ENCODE measurements at places on chromosomes 7 and 10.

GRCh38 chr10:49311555-49312236, 12.7 kb downstream of the C10orf71 start:
- DNase-seq, result no peak

- DNase-seq, result no peak
These were observed 25.3 kb downstream of the DNMBP start for GRCh38 chr10:99984211-99985034.

- no peak for DNase-seq
These were observed 23.4 kb downstream of the EBF3 start for GRCh38 chr10:129940617-129941198.

- DNase-seq, result no peak
These were observed 30.5 kb downstream of the CDH23 start for GRCh38 chr10:71427246-71427645.

- DNase-seq, result no peak
These were observed 14.2 kb upstream of the SYPL1 start for GRCh38 chr7:106126170-106126938.

- DNase-seq, result no peak
These were observed 17.8 kb upstream of the PDLIM1 start for GRCh38 chr10:95308389-95309302.

DNA sequence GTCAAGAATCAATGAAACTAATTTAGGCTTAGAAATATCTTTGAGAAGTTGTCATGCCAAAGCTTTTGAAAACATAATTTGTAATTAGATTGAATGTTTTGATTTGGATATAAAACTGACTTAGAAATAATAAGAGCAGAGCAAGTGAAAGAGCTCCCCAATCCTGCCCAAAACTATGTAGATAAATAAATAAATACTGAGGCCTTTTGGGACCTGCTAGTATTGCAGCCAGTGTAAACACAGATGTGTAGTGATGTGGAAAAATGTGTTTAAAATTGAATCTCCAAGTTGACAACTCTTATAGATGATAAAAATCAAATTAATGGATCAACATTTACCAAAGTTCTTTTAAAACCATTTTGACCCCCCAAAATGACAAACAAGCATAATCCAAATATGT, 896.1 kb downstream of the CNTNAP2 start:
- DNase-seq, result no peak

GRCh38 chr7:86933295-86933845, 126.1 kb downstream of the ELAPOR2 start:
- no peak for DNase-seq

- DNase-seq, result no peak
These were observed 11.3 kb downstream of the GPRIN2 start for GRCh38 chr10:46544989-46545791.

GRCh38 chr7:135195156-135195555, 16.2 kb downstream of the WDR91 start:
- no peak for DNase-seq

DNA sequence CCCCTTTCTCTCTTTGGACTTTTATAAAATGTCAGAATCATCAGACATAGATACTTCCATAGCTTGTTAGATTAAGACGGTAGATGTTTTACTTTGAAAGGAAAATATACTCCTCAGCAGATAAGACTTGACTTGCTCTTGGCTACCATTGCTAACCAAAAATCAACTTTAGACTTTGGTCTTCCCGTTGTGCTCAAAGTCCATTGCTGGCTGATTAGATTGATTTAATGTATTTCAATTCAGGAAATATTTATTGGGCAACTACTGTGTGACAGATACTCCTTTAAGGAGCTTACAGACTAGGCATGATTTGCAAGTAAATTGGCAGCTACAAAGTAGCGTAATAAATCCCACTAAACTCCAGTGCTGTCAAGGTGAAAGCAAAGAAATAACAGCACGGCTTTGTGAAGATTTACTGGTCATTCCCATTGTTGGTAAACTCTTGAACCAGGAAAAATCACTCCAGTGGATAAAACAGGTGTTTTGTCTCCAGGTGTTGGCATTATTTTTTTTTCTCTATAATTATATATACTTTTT, 95.7 kb upstream of the ARMC3 start:
- DNase-seq, result no peak

GRCh38 chr7:44158096-44158872, 17.2 kb upstream of the MYL7 start:
- DNase-seq, result no peak

DNA sequence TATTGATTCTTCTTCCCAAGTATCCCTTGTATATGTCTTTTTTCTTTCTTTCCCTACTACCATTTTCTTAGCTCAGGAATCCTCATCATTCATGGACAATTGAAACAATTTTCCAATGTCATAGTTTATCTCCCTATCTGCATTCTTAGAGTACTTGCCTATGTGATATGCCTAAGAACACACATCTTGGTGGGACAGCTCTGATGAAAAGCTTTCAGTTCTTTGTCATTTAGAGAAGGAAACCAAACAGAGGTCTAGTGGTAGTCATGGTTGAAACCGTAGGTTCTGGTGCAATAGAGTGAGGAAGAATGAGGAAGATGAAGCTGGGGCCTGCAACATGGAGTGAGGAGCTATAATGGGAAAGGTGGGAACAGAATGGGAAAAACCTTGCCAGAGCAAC, 28.2 kb downstream of the TDRD1 start:
- no peak for DNase-seq

All from NCI-H1436 (cell line).